ENCODE measurements at places on chromosomes 13 and 19.

GRCh38 chr13:26600343-26600742 is 42.9 kb downstream of the WASF3 start:
- DNase-seq: no peak

- peak; percentile 42 for DNase-seq
Measured at GRCh38 chr19:8571006-8571411, 6.2 kb downstream of the MYO1F start.

- no peak for DNase-seq
Measured at GRCh38 chr13:67353941-67354340, 123.8 kb upstream of the PCDH9 start.

GRCh38 chr13:20715330-20715712 is 11.8 kb downstream of the IL17D start:
- DNase-seq: no peak

GRCh38 chr13:96294930-96295881 is 205.3 kb downstream of the HS6ST3 start:
- no peak for DNase-seq

- no peak for DNase-seq
Measured at GRCh38 chr19:50047671-50048070, 21.9 kb downstream of the ZNF473 start.

- no peak for DNase-seq
Measured at GRCh38 chr13:41905600-41906254, 55.2 kb downstream of the VWA8 start.

DNA sequence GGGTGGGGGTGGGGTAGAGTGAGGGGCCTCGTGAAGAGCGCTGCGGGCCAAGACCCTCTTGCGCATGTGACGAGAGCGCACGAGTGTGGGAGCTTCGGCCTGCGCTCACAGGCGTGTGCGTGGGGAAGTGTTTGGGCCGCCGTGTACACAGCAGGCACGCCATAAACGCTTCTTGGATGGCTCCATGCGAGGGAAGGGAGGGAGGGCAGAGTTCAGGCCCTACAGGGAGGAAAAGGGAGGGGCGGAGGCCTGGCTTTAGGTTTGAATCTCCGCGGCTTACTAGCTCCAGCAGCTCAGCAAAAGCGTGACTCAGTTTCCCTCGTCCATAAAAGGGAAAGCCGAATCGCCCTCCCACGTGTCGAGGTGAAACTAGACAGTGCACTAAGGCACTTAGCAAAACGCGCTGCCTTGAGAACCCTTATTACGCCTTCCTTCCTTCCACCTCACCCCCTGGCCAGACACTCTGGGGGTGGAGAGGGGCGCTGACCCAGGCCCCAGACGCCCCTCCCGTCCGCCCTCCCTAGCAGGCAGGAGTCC is 12.5 kb downstream of the GADD45B start:
- DNase-seq: no peak

- DNase-seq: no peak
Measured at GRCh38 chr13:101140936-101141335, 275.4 kb downstream of the NALCN start.

DNA sequence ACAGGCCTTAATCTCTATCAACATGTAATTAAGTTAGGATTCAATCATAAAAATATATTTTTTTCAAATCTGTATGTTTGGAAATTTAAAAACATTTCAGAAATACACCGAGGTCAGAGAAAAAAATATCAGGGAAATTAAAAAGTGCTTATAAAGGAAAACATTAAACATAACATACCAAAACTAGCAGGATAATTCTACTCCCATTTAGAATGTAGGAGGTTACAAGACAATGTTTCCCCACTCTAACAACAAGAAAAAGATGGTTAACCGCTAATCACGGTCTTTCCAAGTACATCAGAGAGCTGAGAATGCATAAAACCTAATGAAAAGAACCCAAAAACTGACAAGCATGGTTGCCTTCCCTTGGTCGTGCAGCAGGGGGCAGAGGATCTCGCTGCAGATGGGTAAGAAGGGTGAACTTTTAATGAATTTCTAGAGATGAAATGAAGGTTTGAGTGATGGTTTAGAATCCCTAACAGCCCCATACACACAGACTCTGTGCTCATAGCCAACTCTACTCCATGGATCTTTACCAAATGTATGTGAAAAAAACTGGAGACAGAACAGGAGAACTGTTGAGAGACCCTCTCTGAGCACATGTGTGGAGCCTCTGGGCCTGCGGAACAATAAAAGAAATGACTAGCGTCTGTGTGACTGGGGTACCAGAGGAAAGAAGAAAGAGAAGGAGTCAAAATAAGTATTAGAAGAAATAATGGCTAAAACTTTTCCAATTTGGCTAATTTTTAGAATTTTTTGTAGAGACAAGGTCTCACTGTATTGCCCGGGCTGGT is 51.3 kb upstream of the LSM14A start:
- DNase-seq: peak; percentile 65

DNA sequence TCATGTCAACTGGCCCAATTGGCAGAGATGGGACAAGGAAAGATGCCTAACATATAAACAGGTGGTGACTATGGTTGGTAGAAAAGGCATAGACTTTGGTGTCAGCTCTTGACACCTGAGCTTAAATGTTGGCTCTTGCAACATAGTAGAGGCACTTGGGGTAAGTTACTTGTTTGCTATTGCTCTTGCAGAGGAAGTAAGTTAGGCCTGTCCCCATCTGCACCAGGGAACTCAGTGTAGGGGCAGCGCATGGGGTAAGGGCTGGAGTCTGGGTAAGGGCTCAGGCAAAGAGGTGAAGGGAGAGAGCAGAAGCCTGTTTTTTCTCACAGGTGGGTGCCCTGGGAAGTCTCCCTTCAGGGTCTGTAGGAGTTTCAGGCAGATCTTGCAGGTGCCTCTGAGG is 27.6 kb downstream of the ERICH6B start:
- no peak for DNase-seq

DNA sequence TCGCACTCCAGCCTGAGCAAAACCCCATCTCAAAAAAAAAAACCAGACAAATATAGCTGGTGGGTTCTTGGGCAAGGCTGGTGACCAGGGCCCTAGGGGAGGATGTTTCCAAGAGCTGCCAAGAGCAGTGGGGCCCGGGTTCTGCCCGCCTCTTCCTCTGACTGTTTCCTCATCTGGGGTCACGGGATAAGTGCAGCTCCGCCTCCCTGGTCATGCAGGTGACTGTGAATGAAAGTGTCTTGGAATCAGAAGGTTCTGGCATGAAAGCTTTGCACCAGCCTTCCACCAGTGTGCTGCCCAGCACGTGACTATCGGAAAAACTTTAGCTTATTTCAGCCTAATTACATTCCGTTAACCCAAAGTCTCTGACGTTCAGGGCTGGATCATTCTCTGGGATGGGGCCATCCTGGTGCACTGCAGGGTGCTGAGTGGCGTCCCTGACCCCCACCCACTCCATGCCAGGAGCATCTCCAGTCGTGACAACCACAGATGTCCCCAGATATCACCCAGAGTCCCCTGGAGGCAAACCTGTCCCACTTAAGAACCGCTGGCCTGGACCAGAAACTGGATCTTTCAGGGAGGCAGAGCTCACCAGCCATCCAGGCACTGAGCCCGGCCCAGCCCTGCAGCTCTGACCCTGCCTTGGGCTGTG is 85.6 kb downstream of the GNG7 start:
- DNase-seq: no peak

DNA sequence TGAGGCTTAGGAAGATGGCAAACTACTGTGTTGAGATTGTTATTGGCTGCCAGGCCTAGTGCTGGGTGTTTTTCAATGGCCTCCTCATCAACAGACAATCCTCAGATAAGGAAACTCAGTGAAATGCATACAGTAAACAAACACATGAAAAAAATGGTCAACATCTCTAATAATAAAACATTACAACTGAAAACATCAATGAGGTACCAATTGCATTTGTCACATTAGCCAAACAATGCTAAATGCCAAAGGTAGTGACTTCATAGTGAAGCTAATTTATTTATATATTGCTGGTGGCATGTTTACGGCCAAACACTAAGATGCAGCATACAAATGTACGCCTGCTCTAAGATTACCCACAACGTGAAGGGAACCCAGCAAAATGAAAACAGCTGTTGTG is 224.0 kb upstream of the UBL3 start:
- DNase-seq: no peak

DNA sequence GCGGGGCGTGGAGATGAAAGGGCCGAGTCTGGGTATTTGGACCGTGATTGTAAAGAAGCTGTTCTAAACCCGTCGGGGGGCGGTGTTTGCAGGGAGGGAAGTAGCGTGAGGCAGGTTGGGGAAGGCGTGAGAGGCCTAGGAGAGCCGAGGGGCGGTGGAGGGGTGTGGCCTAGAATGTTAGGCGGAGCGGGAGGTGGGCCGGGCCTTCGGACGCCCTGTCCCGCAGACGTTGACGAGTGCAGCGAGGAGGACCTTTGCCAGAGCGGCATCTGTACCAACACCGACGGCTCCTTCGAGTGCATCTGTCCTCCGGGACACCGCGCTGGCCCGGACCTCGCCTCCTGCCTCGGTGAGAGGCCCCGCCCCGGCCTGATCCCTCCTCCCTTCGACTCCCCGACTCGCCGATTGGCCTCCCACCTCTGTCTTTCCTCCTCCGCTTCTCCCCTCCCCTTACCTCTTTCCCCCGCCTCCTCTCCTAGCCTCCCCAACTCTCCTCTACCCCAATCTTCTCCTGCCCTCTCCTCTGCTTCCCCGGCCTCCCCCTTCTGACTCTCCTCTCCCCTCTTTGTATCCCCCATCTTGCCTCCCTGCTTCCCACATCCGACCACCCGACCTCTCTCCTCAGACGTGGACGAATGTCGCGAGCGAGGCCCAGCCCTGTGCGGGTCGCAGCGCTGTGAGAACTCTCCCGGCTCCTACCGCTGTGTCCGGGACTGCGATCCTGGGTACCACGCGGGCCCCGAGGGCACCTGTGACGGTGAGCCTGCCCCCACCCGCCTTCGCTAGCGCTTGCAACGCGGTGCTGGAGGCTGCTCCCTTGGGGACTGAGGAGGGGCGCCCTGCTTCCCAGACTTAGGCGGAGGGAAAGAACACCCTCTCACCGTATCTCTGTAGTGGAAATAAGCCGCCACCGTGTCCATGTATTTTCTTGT is 12.8 kb downstream of the LTBP4 start:
- peak; percentile 90 for DNase-seq

- peak; percentile 57 for DNase-seq
Measured at GRCh38 chr19:5974721-5975387, 3.1 kb downstream of the RANBP3 start.

DNA sequence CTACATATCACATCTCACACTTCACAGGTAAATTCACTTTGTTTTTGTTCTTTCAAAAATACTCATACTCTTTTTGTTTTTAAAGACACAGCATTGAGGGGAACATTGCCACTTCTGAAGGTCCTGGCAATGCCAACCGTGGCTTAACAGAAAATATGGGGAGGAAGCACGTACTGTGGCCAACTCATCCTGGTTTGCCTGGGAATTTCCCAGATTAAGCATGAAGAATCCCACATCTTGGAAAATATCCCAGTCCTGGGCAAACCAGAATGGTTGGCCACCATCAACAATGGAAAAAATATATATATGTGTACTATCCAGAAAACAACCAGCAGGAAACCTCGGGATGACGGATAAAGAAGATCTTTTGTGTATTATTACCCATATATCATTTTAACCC is 1032.2 kb upstream of the SLC10A2 start:
- no peak for DNase-seq

- no peak for DNase-seq
Measured at GRCh38 chr13:41246969-41247680, 16.3 kb downstream of the MTRF1 start.

DNA sequence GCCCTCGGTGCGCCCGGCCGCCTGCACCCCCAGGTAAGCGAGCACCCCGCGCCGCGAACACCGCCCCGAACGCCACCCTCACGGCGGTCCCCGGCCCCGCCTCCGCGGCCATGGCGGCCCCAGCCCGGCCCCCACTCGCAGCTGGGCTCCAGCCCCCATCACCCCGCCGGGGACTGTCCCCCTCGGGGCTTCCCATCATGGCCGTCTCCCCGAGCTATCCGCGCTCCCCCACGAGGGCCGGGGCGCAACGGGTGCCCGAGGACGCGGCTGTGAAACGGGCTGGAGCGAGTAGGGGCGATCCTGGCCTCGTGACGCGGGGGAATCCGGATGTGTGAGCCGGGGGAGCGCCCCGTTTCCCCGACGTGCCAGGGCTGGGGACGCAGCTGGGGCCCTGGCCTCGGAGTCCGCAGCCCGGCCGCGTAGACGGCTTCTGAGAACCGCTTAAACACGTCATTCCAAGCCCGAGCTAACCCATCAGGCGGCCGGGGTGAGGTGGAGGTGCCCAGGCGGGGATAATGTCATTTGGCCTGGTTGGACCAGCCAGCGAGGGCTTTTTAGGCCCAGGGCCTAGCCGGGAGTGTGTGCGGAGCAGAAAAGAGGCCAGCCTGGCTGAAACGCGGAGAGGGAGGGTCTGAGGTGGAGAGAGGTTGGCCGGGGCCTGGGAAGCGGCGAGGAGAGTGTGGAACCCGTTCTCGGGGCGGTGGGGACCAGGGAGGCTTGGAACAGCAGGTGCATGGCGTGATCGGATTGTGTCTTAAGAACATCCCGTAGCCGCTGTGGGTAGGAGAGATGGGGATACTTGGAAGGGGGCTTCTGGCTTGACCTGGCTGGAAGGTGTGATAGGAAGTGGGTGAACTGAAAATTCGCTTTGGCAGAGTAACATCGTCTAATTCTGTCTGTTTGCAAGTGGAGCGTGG is 550 bp downstream of the CERS4 start:
- peak; percentile 83 for DNase-seq

DNA sequence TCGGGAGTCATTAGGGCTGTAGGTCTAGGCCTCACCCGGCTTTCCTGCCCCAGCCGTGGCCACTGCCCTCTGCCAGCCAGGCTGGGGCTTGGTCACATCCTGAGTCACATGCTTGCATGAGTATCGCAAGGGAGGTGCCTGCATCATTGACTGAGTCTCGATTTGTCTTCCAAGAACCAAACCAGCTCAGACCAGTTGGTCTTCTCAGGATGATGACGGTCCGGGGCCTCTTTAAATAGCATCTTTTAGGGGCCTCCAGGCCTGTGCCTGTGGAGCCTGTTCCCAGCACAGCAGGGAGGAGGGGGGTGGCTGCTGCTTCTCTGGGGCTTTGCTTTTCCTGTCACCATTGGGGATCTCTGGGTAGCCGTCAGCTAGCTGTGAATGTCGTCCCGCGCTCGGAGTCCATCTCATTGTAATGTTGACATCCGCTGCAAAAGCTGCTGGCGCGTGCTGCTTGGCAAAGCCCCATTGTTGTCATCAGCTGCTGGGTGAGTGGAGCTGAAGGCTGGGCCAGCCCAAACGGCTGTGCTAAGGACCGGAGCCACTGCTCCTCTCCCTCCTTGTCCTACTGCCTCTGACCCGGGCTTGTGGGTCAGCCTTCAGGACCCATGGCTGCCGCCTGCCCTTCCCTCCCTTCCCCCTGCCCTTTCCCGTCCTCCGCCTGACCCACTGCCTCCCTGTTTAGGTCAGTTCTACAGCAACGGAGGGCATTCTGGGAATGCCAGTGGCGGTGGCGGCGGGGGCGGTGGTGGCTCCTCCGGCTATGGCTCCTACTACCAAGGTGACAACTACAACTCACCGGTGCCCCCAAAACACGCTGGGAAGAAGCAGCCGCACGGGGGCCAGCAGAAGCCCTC is 14.3 kb upstream of the QTRT1 start:
- DNase-seq: no peak

GRCh38 chr19:16118489-16119033 is 6.9 kb downstream of the RAB8A start:
- peak; percentile 69 for DNase-seq

Measured in stimulated activated naive CD8-positive, alpha-beta T cell treated with anti-CD3 and anti-CD28 coated beads, Interleukin-15, Interleukin-2, amounts not matched to agents 100 U/mL and 50 U/mL, for 24 hours (primary cell).